ENCODE measurements at places on chromosomes 7 and 10. TPM values are rescaled to one million over a fixed set of nuclear protein-coding genes. Genes with fewer than 3 reads are reported as not detected.

Gene IQUB
- 0.39 TPM for total RNA-seq

GRCh38 chr10:50554995-50555568 lies 68.7 kb downstream of the SGMS1 start:
- peak overlapping the region; percentile 18 for H3K27ac ChIP-seq
- DNase-seq = no peak
- H3K36me3 ChIP-seq = no peaks in the 10 kb centered on the region
- peaks cover 66% of the 10 kb centered on the region for H3K4me1 ChIP-seq
- H3K4me3 ChIP-seq = no peak overlapping the region

DNA sequence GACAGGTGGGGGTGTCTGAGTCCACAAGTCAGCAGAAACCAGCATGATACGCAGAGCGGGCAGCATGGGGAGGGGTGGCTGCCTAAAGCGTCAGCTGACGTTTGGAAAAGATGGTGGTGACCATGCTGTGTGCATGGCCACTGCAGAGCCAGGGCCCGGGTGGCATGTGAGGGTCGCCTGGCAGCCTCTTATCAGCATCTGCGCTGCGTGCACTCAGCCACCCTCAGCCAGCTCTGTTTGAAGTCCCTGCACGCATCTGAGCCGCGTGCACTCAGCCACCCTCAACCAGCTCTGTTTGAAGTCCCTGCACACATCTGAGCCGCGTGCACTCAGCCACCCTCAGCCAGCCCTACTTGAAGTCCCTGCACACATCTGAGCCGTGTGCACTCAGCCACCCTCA lies 61.5 kb downstream of the WDR37 start:
- DNase-seq = peak; percentile 35
- H3K4me3 ChIP-seq = no peak overlapping the region
- H3K36me3 ChIP-seq = peaks cover 93% of the 10 kb centered on the region
- no peaks in the 10 kb centered on the region for H3K27me3 ChIP-seq
- H3K27ac ChIP-seq = no peak overlapping the region

- no peak overlapping the region for H3K4me3 ChIP-seq
- peaks cover 76% of the 10 kb centered on the region for H3K4me1 ChIP-seq
- DNase-seq = no peak
- peak overlapping the region; percentile 57 for H3K27ac ChIP-seq
- peaks cover 26% of the 10 kb centered on the region for H3K36me3 ChIP-seq
These were observed 67.7 kb downstream of the HK1 start for GRCh38 chr10:69345890-69346474.

Gene PTF1A
- total RNA-seq = not detected

Gene TDRD1
- total RNA-seq = 0.42 TPM

DNA sequence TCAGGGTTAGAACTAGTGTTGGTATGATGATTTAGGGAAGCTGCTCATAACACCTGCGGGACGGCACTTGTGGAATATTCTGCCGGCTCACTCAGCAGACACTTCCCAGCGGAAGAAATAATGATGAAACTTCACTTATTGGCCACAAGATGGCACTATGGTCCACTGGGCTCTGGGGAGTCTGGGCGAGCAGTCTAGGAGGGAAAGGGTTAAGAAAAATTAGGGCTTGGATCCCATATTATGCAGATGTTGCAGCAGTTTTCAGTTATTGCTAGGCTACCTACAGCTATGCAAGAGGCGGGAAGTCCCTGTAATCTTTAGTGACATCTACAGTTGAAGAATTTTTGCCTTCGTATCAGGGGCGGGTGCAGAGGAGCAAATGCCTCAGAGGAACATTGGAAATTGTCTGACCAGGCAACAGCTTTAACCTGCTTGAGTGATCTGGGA lies 238.7 kb upstream of the PRSS58 start:
- H3K27me3 ChIP-seq = no peaks in the 10 kb centered on the region
- no peak for DNase-seq
- no peak overlapping the region for H3K4me3 ChIP-seq
- peaks cover 9% of the 10 kb centered on the region for H3K4me1 ChIP-seq
- no peak overlapping the region for H3K27ac ChIP-seq

- no peaks in the 10 kb centered on the region for H3K4me1 ChIP-seq
- no peak overlapping the region for H3K27ac ChIP-seq
- H3K27me3 ChIP-seq = no peaks in the 10 kb centered on the region
- H3K36me3 ChIP-seq = no peaks in the 10 kb centered on the region
- DNase-seq = peak; percentile 71
- H3K4me3 ChIP-seq = no peak overlapping the region
These were observed 222.2 kb downstream of the DNAJB6 start for GRCh38 chr7:157558875-157559595.

Gene NPTX2
- 13.7 TPM for total RNA-seq

Gene ADAMTS14
- 0.51 TPM for total RNA-seq

- no peak overlapping the region for H3K4me3 ChIP-seq
- DNase-seq = no peak
- H3K27ac ChIP-seq = peak overlapping the region; percentile 35
These were observed 2.3 kb downstream of the ERLIN1 start for GRCh38 chr10:100183481-100183880.

- H3K36me3 ChIP-seq = no peaks in the 10 kb centered on the region
- H3K27ac ChIP-seq = no peak overlapping the region
- H3K27me3 ChIP-seq = no peaks in the 10 kb centered on the region
- no peak for DNase-seq
- H3K4me3 ChIP-seq = no peak overlapping the region
- H3K4me1 ChIP-seq = no peaks in the 10 kb centered on the region
These were observed 97.6 kb upstream of the NMT2 start for GRCh38 chr10:15266117-15266516.

- H3K36me3 ChIP-seq = no peaks in the 10 kb centered on the region
- H3K4me3 ChIP-seq = no peak overlapping the region
- no peak for DNase-seq
- H3K27me3 ChIP-seq = peaks cover 29% of the 10 kb centered on the region
These were observed 6.3 kb upstream of the KCNMA1 start for GRCh38 chr10:77643795-77644468.

Gene PROSER2
- 5.6 TPM for total RNA-seq

- no peak overlapping the region for H3K27ac ChIP-seq
- peaks cover 15% of the 10 kb centered on the region for H3K4me1 ChIP-seq
- H3K4me3 ChIP-seq = no peak overlapping the region
- H3K36me3 ChIP-seq = no peaks in the 10 kb centered on the region
These were observed 54.8 kb downstream of the ALOX5 start for GRCh38 chr10:45428611-45429510.

DNA sequence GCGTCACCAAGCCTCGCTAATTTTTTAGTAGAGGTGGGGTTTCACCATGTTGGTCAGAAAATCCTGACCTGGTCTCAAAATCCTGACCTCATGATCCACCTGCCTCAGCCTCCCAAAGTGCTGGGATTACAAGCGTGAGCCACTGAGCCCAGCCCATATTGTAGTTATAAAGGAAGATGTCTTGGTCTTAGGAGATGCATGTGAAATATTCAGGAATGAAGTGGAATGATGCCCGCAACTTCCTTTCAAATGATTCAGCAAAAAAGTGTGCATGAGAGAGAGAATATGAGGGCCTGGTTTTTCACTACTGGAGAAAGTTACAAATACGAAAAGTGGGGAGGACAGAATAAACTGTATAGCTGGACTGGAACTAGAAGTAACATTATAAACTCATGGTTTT lies 15.9 kb downstream of the TMEM209 start:
- H3K36me3 ChIP-seq = peaks cover 43% of the 10 kb centered on the region
- no peaks in the 10 kb centered on the region for H3K4me1 ChIP-seq
- no peak overlapping the region for H3K4me3 ChIP-seq
- DNase-seq = no peak
- H3K27ac ChIP-seq = no peak overlapping the region
- no peaks in the 10 kb centered on the region for H3K27me3 ChIP-seq

Gene UNCX
- total RNA-seq = not detected

DNA sequence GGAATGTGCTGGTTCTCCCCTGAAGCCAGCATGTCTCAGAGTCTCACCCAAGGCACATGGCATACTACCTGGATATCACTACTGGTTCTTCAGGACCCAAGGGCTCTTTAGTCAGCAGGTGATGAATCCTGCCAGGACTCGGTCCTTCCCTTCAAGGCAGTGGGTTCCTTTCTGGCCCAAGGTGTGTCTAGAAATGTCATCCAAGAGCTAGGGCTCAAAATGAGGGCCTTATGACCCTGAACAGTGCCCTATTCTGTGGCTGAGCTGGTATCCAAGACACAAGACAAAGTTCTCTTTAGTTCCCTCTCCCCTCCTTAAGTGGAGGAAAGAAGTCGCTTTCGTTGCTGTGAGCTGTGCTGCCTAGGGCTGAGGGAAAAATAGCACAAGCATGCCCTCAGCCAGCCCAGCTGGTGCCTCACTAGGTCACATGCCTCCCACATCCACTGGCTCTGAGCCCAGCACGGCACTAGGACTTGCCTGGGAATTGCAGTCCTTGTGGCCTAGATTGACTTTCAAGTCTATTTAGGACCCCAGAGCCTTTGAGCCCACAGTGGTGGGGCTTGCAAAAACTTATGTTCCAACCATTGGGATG lies 106.0 kb downstream of the BMS1 start:
- no peak overlapping the region for H3K4me3 ChIP-seq
- no peak overlapping the region for H3K27ac ChIP-seq

DNA sequence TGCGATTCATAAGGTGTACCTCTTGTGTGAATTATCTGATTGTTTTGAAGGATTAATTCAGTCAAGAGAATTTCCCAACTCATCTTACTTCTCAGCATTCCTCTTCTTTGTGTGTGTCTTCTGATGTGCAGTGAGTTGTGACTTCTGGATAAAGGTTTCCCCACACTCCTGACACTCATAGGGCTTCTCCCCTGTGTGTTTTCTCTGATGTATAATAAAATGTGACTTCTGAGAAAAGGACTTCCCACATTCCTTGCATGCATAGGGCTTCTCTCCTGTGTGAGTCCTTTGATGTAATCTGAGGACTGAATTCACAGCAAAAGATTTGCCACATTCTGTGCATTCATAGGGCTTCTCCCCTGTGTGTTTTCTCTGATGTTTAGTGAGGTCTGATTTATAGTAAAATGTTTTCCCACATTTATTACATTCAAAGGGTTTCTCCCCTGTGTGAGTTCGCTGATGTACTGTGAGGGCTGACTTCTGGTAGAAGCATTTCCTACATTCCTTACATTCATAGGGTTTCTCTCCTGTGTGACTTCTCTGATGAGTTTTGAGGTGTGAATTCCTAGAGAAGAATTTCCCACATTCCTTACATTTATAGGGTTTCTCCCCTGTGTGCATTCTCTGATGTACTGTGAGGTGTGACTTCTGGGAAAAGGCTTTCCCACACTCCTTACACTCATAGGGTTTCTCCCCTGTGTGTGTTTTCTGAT lies 24.2 kb downstream of the ZNF25 start:
- no peak overlapping the region for H3K4me3 ChIP-seq
- no peaks in the 10 kb centered on the region for H3K27me3 ChIP-seq
- peaks cover 70% of the 10 kb centered on the region for H3K36me3 ChIP-seq
- no peaks in the 10 kb centered on the region for H3K4me1 ChIP-seq
- DNase-seq = no peak
- no peak overlapping the region for H3K27ac ChIP-seq

Gene OPN4
- total RNA-seq = not detected

GRCh38 chr7:82789883-82790609 lies 346.5 kb upstream of the CACNA2D1 start:
- no peak overlapping the region for H3K4me3 ChIP-seq
- H3K27me3 ChIP-seq = no peaks in the 10 kb centered on the region
- DNase-seq = no peak
- H3K36me3 ChIP-seq = no peaks in the 10 kb centered on the region

Gene SLC26A3
- 1.5 TPM for total RNA-seq

DNA sequence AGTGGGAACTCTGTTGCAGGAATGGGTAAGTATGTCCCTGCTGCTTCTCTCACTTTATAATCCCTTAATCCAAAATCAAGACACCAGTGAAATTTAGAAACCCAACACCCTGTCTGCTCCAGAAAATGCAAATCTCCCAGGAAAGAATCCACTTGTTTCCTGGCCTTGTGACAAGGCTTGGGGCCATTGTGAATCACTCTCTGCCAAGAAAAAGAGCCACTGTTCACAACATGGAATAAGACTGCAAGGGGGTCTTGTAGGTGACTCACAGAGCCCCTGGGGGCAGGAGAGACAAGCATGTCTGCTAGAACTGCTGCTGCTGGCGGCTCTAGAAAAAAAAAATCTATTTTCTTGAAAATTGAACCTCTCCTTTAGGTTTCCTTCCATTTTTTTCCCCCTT lies 191.2 kb downstream of the SORCS1 start:
- no peak overlapping the region for H3K4me3 ChIP-seq
- DNase-seq = no peak
- H3K36me3 ChIP-seq = no peaks in the 10 kb centered on the region
- H3K27ac ChIP-seq = no peak overlapping the region
- no peaks in the 10 kb centered on the region for H3K4me1 ChIP-seq
- H3K27me3 ChIP-seq = no peaks in the 10 kb centered on the region

Gene CEP41
- total RNA-seq = 1.1 TPM

GRCh38 chr10:125415006-125415633 lies 254.8 kb upstream of the CTBP2 start:
- peaks cover 7% of the 10 kb centered on the region for H3K27me3 ChIP-seq
- H3K27ac ChIP-seq = no peak overlapping the region
- no peaks in the 10 kb centered on the region for H3K4me1 ChIP-seq

DNA sequence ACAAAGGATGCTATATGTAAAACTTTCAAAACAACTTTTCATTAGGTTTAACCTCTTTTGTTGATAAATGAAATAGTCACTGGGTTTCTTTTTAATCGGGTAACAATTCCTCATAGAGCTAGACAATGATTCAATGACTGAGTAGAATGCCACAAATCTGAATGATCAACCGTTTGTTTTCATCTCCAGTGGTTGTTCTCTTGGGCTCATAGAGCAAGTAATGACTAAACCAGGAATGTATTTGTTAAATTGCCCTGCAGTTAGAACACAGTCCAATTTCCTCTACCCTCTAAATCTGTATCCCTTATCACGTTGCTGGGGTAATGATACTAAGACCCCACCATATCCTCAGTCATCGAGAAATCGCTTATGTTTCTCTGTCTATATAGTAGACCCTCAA lies 40.0 kb downstream of the CNNM1 start:
- no peak for DNase-seq
- H3K36me3 ChIP-seq = no peaks in the 10 kb centered on the region
- no peak overlapping the region for H3K27ac ChIP-seq
- no peaks in the 10 kb centered on the region for H3K4me1 ChIP-seq
- H3K27me3 ChIP-seq = no peaks in the 10 kb centered on the region

- DNase-seq = no peak
- H3K27ac ChIP-seq = no peak overlapping the region
- no peaks in the 10 kb centered on the region for H3K36me3 ChIP-seq
- no peaks in the 10 kb centered on the region for H3K27me3 ChIP-seq
- H3K4me3 ChIP-seq = no peak overlapping the region
These were observed 143.4 kb downstream of the TPST1 start for GRCh38 chr7:66348531-66348930.

Gene UPK3B
- total RNA-seq = 7.5 TPM

Data from suprapubic skin (tissue), 4 donors.